Retina (tissue), 1 donor: ENCODE measurements at places on chromosomes 5 and 9.
A peak's percentile ranks its signal among the peaks of the same experiment; 100 is the strongest.

- no peak for DNase-seq
These were observed 5.1 kb downstream of the TLN1 start for GRCh38 chr9:35726931-35727330.

DNA sequence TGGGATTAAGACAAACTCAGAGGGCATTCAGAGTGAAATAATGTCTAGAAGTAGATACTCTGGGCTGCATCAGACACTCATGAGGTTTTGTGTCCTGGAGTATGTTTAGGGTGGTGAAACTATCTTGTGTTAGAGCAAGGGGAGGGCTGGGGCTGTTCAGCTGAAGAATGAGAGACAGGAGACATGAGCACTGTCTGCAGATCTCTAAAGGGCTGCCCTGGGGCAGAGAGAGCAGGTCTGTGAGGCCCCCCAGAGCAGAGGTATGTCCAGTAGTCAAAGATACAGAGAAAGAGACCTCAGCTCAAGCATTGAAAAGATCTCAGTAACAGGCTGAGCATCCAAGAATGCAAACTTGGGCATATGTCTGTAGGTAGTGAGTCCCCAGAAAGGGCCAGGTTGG, 45.9 kb upstream of the SHB start:
- DNase-seq, result no peak

DNA sequence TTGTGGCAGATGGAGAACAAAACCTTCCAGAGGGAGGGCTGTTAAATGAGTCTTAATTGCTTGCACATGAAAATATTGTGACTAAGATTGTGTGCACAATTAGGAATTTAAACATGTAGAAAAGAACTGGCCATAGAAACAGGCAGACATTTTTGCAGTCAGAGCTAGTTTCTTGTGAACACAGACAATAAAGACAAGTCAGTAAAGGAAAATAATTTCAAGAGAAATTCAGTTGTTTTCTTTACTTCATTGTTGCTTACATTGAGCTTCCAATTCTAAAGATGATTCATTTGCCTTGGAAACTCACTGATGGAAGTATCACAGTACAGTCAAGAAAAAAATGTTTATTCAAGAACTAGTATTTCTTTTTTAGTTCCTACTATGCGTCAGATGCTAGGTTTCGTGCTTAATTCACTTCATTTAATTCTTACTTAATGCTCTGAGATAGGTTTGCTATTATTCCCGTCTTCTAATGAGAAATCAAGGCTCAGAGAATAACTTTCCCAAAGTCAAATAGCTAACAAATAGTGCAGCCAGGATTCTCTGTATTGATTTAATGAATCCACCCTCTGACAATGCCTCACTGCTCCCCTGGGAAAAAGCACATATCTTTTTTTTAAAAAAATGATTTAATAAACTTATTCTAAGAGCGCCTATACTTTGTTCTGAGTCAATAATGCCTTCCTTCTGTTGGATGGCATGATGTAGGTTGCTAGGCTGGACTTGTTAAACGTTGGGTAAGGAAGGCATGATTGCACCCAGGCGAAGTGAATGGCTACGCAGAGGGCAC, 581.4 kb downstream of the RAB3C start:
- no peak for DNase-seq

DNA sequence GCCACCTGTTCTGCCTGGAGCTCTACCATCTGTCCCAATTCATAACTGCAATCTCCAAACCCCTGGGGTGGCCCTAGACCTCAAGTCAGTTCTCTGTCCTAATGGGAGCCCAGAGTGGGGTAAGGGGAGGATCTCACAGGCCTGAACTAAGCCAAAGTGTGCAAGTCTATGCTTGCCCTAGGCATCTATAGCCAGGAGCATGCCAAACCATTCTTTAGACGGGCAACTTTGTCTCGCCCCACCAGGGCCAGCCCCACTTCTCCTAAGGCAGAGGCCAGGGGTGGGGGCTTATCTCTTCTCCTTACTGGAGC, 3.3 kb downstream of the ACSL6 start:
- no peak for DNase-seq

DNA sequence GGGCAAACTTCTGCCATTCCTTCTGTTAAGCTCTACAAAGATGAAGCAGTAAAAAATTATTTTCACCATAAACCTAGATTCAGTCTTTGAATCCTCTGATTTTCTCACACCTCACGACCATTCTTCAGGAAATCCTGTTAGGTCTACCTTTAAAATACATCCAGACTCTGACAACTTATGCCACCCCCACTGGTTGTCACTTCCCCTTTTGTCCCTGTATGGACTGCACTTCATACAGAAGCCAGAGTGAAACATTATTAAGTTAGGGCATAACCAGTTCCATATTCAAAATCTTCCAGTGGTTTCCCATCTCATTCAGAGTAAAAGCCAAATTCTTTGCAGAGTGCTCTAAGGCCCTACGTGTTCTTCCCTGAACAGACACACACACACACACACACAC, 499.8 kb downstream of the RASEF start:
- no peak for DNase-seq

GRCh38 chr9:87699835-87700234, 26.1 kb upstream of the CTSL start:
- no peak for DNase-seq

GRCh38 chr9:126009047-126009446, 261.9 kb downstream of the PBX3 start:
- DNase-seq, result no peak

- DNase-seq, result peak; percentile 65
These were observed 20.1 kb upstream of the NSMF start for GRCh38 chr9:137478962-137479861.

DNA sequence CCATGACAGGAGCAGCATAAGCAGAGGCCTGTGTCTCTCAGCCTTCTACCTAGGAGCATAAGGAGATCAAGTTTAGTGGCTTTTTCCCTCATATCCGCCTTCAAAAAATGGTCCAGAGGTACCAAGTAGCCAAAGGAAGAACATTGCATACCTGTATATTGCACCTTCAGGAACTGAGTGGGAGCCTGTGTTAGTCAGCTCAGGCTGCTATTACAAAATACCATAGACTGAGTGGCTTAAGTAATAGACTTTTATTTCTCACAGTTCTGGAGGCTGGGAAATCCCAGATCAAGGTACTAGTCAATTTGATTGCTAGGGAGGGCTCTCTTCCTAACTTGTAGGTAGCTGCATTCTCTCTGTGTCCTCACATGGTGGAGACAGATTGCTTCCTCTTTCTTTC, 597.4 kb upstream of the PTGER4 start:
- no peak for DNase-seq

GRCh38 chr5:172748341-172748843, 22.6 kb downstream of the DUSP1 start:
- peak; percentile 84 for DNase-seq

GRCh38 chr5:98963019-98963418, 34.2 kb upstream of the CHD1 start:
- DNase-seq, result no peak

DNA sequence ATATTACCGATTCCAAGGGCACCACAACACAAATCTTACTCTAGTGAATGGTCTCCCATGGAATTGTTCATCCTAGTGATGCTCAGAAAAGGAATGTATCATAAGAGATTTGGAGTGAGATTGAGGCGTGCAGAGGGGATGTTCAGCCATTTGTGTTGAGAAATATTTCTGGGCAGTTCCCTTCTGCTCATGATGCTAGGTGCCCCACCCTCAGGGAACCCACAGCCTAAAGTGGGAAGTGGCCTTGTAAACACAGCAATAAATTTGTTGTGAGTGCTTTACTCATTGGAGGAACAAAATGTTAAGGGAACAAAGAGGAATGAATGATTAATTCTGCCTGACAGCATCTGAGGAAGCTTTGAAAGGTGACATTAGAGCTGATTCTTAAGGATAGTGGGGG, 129.9 kb downstream of the TLE4 start:
- DNase-seq, result no peak

- DNase-seq, result no peak
These were observed 315.3 kb upstream of the RPS23 start for GRCh38 chr5:82593481-82593880.

DNA sequence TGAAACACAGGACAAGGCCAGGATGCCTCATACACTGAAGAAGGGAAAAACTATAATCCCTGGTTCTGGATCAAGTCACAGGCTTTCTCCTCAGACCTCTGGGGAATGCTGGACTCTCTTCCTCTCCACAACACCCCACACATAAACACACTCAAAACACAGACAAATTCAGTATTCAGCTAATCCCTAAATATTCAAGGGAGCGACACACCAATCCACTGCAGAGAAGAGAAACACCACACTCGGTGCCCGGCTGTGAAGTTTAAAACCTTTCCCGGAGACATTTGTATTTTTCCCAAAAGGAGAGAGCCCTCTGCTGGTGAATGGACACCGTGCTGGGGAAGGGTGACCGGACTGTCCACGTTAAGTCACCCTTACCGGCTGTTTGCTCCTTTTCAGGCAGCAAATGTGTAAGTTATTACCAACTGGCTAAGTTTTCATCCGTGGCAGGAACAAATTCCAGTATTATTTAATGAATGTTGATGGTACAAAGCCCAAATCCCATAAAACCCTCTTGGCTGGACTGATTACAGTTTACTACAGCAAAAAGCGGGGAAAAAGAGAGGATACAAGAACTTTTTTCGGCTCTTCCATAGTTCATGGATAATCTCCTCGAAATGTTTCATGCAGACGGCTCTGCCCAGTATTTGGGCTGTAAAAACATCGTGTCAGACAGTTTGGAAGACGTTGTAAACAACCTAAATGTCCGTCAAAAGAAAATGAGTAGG, 130.9 kb upstream of the SLC30A5 start:
- peak; percentile 74 for DNase-seq

DNA sequence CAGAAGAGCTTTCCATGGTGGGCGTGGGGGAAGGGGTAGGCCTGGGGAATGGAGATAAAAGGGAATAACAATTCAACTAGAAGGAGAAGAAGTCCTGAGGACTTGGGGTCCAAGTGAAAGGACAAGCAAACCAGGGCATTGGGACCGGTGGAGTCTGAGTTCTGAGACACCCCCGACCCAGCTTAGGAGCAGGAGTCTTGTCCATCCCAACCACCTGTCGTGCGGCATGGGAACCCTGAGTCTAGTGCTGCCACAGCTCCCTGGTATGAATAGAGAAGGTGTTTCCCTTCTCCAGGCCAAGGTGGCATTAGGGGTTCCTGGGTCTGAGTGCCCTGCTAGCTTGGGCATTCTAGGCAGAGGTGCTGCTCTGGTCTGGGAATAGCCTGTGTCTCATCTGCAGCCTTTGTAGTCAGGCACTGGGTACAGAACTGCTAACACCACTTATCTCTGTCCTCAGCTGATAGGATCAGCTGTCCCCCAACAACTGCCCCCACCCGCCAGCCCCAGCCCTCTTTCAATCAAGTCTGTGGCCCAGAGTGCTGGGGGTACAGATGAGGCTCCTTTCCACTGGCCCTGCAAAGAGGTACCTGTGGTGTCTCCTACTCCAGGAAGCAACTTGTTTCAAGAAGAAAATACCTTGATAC, 9.9 kb downstream of the HNRNPAB start:
- no peak for DNase-seq

- no peak for DNase-seq
These were observed 2.1 kb downstream of the DHX29 start for GRCh38 chr5:55305345-55305744.

- no peak for DNase-seq
These were observed 74.9 kb upstream of the CACNA1B start for GRCh38 chr9:137802521-137803243.

DNA sequence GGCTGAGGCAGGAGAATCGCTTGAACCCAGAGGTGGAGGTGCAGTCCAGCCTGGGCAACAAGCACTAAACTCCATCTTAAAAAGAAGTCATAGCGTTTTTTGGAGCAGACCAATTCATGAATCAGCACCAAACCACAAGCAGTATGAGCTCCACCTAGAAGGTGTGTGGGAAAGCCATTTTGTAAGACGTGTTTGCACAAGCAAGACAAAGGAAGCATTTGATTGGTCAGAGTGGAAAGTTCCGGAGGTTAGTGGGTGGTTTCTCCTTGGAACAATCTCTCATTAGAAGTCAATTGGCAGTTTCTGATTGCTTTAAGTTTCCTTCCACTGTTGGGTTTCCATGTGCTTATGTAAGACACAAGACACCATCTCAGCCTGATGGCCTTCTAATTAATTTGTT, 5.0 kb downstream of the SRD5A1 start:
- no peak for DNase-seq

DNA sequence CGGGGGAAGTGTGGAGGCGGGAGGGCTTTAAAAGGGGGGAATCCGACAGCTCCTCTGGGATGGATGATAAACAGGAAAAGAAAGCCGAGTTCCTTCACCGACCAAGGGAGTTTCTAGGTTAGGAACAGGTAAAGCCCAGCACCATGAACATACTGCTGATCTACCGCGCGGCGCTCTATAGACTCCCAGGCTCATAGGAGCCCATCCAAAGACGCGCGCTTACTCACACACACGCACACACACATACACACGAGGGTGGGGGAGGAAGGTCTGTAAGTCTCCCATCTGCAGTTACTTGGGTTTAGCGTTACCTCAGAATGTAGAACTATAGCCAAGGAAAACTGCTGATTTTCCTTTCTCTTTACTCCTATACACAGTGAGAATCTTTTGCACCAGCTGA, 2.6 kb upstream of the GABRB2 start:
- no peak for DNase-seq

- DNase-seq, result no peak
These were observed 58.0 kb downstream of the DOCK2 start for GRCh38 chr5:169695025-169695625.

GRCh38 chr5:53892224-53892623, 331.8 kb downstream of the NDUFS4 start:
- no peak for DNase-seq

DNA sequence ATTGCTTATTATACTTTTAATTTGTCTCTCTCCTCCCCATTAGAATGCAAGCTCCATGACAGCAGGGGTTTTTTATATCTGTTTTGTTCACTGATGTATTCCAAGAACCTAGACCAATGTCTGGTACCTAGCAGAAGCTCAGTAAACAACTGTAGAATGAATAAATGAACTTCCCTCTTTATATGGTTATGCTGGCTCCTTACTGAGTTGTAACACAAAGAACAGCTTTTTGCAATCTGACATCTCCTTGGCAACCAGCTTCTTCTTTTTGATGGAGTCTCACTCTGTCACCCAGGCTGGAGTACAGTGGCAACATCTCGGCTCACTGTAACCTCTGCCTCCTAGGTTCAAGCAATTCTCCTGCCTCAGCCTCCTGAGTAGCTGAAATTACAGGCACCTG, 13.6 kb downstream of the TRMO start:
- DNase-seq, result no peak

GRCh38 chr9:129446828-129447550, 173.9 kb downstream of the C9orf50 start:
- DNase-seq, result no peak
